Endothelial cell of umbilical vein (primary cell): ENCODE measurements at places on chromosomes 6 and 20. TPM values are rescaled to one million over a fixed set of nuclear protein-coding genes. Genes with fewer than 3 reads are reported as not detected.

The SLC22A16 gene
- not detected in 2 replicates for total RNA-seq

The SLC17A1 gene
- total RNA-seq, result not detected in 2 replicates

- peak; percentile 89 for DNase-seq
Observed at GRCh38 chr6:28225056-28225834, at the start of gene ZSCAN9. Gene ZSCAN9, plus strand, starts transcription at chr6:28225275. Its CDS starts 1,810 bp downstream, at chr6:28227085.

The ARG1 gene
- total RNA-seq, result not detected in 2 replicates

- peak; percentile 59 for DNase-seq
Observed at GRCh38 chr6:170011204-170012036, 260.0 kb downstream of the ERMARD start.

DNA sequence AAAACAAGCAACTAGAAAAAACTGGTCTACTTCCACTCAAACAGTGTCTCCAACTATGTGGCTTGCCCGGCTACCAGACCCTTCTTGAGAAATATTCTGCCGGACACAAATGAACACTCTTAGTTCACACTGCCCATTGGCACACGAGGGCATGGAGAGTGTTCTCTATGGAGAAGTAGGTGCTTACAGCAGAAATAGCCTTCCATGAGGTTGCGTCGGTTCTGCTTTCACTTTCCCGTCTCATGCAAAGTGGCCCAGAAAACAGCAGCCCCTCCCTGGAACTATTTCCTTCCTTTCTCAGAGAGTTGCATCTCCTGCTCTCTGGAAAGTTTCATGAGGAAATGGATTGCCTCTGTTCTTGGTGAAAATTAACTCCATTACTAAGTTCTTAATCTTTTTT lies 9.5 kb upstream of the HLA-DOA start:
- DNase-seq, result peak; percentile 67

The PDYN gene
- total RNA-seq, result not detected in 2 replicates

GRCh38 chr20:49290608-49291191 lies 12.8 kb upstream of the ZNFX1 start:
- no peak for DNase-seq

The PACRG gene
- not detected in 2 replicates for total RNA-seq

The FAM209B gene
- total RNA-seq, result not detected in 2 replicates

GRCh38 chr20:3890398-3890751 lies 1.2 kb downstream of the PANK2 start:
- no peak for DNase-seq
